ENCODE measurements at places on chromosomes 13 and 19.
A peak's percentile ranks its signal among the peaks of the same experiment; 100 is the strongest.

DNA sequence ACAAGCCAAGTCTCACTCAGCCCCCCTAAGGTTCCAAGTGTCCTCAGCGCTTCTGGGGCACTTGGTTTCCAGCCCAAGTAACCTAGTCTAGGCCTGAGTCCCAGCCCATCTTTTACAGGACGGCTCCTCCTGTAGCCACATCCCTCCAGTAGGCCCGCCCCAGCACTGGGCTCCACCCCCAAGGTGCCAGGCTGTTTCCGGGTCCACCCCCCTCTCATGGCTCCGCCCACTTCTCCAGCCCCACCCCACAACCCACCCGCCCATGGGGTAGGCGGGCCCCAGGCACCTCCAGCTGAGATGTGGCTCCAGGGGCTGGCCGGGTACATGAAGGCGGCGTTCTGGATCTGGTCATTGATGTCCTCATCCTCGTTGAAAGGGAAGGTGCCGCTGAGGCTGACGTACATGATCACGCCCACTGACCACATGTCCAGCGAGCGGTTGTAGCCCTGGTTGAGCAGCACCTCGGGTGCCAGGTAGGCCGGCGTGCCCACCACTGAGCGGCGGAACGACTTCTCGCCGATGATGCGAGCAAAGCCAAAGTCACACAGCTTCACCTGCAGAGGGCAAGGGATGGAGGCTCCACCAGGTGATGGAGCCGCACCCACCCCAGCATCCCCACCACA, 17.2 kb upstream of the DACT3 start:
- DNase-seq, result no peak

DNA sequence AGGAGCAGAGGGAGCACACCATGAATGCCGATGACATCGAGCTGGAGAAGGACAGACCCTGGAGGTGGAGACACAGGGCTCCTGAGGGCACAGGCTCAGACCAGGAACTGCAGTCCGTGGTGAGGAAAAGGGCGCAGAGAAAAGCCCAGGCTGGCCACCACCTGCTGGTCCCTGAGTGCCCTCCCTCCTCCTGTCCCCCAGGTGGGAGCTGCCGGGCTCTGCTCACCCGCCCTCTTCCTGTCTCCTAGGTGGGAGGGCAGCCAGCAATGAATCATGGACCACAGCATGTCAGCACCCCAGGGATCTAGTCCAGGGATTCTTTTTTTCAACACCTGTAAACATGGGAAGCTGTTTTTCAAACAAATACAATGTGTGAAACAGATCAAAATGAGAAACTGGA, 94.6 kb upstream of the ARHGEF7 start:
- DNase-seq, result no peak

- DNase-seq, result no peak
Measured at GRCh38 chr19:1767464-1767933, 14.2 kb downstream of the ONECUT3 start.

DNA sequence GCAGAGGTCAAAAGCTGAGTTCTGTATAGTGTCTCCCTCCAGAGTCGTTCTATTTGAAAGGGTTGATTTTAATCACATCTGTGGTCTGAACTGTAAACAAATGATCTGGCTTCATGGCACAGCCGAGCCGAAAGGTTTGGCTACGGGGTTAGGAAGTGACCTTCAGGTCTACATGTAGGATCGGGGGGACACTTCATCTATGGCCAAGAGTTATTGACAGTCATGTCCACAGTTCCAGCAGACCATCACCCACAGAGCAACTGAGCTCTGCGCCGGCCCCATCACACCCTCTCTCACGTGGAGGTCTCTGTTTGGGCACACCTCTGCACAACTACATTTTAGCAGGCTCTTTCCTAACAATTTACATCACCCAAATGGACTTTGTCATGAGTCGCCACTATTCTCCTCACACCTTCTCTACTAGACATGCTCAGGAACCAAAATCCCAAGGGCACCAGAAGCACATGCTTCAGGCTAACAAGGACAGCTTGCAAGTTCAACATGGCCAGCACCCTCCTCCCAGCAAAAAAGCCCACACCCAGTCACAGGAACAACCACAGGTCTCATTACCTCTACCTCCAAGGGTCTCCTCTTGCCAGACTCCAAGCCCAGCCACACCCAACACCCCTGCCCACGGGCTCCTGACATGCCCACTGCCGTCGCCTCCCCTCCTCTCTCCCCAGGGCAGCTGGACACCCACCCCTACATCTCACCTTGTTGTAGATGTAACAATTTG, 36.1 kb upstream of the EPHX3 start:
- no peak for DNase-seq

DNA sequence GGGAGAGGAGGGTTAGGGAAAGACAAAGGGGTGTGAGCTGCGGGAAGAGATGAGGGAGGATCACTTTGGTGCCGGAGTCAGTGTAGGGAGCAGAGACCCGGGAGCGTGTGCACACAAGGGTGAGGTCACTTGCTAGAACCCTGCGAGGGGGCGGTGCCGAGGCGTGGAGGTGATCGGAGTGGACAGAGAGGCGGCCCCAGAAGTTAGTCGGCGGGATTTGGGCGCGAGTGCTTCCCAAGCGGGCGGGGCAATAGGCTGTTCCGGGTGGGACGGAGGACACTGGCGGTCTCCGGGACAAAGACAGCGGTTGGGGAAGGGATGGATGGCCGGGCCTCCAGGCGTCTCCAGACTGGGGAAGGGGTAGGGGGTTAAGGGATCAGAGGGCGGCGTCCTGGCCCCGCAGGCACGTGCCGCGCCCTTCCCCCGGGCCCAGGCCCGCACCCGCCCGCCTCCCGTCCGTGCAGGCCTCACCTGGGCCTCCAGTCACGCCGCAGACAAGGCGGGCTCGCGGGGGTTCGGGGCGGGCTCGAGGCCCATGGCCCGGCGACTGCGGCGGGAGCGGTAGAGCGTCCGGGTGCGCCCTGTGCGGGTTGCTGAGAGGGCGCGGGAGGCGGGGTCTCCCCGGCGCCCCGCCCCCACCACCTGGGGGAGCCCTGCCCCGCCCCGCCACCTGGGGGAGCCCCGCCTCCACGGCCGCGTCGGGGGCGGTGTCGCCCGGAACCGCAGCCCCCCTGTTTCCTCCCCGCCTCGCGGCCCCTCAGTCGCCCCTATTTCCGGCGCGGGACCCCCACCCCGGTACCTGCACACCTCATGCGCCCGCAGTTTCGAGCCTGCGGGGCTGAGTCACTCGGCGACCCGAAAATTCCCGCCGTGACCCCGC, at the start of gene LPAR2:
Gene LPAR2 (minus strand): TSS at position 600 of the 880 bp plus-strand sequence. CDS start 945 bp downstream, outside the sequence.
- DNase-seq, result no peak

GRCh38 chr13:101967216-101967615, 434.6 kb downstream of the FGF14 start:
- no peak for DNase-seq

DNA sequence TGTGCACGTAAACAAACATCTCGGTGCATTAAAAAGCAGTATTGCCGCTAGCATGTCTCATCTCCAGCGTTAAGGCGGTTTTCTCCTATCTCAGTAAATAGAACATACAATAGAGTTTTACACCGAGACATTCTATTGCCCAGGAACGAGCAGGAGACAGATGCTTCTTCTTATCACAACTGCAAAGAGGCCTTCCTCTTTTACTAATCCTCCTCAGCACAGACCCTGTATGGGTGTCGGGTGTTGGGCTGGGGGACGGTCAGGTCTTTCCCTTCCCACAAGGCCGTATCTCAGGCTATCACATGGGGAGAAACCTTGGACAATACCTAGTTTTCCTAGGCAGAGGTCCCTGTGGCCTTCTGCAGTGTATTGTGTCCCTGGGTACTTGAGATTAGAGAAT, 21.2 kb downstream of the ZNF233 start:
- DNase-seq, result no peak

DNA sequence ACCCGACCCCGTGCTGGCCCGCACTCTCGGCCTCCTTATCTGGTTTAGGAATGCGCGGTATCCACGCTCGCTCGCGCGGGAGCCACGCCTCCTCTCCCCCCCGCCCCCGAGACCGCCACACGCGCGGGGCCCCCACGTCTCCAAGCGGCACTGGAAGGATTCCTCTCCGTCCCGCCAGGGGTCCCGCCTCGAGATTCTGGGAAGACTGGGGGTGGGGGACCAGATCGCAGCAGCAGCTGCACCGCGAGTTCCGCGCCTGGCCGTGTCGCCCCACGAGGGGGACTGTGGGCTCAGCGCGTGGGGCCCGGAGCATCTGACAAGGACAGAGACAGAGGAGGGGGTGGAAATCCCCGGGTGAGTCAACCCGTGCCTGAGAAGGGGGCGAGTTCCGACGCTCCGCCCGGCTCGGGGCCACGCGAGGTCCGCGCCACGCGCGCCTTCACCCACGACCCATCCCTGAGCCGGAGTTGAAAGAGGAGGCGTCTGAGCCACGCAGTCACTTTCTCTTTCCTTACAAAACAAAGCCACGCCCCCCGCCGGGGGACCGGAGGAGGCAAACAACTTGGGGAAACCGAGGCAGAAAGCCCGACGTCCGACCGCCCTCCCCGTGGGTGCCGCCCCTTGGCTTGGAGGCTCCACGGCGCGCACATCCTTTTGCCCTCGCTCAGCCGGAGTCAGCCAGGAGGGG, 814 bp downstream of the S1PR2 start:
- peak; percentile 66 for DNase-seq

Measured in ureter (tissue), 1 donor.